KBM-7 (cell line): ENCODE measurements at places on chromosomes 1 and 21.
A peak's percentile ranks its signal among the peaks of the same experiment; 100 is the strongest.

GRCh38 chr1:96365076-96365475 lies 356.5 kb upstream of the PTBP2 start:
- no peak for DNase-seq

DNA sequence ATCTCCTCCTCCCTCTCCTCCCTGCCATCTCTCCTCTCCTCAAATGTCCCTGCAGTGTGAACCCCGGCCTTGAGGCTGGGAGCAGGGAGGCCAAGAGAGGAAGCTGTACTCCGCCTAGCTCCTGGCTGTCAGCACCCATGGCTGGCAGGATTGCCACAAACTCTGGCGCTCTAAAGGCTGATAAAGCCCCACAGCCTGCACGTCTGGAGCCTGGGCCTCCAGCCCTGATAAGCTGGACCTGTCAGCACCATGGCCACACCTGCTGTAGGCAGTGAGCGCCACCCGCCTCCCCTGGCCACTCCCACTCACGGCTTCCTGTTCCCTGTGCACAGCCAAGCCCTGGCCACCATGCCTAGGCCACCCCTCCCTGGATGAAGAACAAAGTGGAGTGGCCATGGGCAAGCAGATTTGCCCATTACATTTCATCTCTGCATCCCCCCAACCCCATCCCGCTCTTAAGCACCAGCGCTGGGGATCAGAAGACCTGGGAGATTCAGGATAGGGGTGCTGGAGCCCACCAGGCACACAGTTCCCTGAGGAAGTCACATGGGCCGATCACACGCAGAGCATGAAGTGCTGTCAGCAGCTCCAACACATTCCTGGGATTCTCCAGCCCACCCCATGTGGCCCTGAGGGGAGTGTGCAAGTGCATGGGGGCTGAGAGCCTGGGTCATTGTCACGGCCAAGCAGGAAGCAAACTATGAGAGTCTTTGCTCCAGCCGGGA lies 24.2 kb upstream of the NPPB start:
- no peak for DNase-seq

DNA sequence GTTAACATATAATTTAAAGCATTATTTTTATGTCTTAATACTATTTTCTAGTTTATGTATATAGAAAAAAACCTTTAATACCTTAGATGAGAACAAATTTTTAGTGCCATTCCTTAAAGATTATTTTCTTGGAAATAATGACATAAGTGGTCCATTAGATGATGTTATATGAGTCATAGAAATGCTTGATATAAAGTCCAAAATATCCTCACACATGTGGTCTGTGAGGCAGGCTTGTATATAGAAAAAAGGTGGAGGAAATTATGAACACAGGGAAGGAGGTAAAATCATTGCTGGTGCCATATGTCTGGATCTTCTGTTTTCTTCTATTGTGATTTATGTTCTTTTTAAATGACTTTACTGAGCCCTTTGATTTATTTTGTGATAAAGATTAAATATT lies 79.3 kb downstream of the MAP3K7CL start:
- DNase-seq: no peak

DNA sequence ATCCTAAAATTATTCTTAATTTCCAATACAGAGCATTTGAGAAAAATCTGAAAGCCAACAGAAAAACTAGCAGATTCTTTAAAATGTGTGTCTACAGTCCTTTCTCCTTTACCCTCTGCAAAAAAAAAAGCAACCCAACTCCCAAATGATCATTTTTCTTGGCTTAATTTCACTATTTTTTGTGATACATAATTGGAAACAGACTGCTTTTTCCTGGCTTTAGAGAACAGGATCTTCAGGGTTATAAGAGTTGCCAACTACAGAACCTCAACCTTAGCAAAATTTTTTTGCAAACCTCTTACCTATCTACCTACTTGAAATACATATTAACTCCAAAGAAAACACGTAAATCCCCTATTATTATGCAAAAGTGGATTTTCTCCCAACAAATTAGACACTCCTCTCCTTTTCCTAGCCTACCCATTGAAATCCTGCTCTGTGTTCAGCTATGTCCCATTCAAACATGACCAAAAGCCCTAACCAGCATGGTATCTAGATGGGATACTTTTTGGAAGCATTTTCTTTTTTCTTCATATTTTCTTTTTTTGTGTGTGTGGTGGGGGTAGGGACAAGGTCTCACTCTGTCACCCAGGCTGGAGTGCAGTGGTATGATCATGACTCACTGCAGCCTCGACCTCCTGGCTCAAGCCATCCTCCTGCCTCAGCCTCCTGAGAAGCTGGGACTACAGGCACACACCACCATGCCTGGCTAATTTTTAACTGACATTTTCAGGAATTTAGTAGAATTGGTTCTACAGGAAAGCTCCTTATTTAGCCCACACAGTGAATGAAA lies 9.0 kb downstream of the TGFBR3 start:
- DNase-seq: no peak

DNA sequence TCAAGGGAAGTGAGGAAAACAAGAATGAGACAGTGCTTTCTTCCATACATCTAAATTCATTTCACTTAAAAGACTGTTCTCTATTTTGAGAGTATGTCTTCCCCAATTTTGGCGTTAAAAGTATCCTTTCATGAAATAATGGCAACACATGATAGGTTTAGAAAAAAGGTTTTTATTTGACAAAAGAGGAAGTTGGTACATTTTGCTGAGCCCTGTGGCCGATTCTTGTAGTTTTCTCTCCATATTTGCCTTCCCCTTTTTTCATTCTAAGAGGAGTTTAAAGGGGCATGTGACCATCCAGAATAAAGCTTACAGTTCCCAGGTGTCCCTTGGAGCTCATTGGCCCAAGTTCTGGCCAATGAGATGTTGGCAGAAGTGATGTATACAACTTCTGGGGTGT lies 140.4 kb upstream of the KCNE2 start:
- DNase-seq: peak; percentile 73

GRCh38 chr1:192966073-192966472 lies 93.1 kb downstream of the UCHL5 start:
- DNase-seq: no peak

GRCh38 chr1:185487026-185487425 lies 170.0 kb upstream of the IVNS1ABP start:
- DNase-seq: no peak

- DNase-seq: no peak
Measured at GRCh38 chr1:73813716-73814115, 384.3 kb downstream of the LRRIQ3 start.

DNA sequence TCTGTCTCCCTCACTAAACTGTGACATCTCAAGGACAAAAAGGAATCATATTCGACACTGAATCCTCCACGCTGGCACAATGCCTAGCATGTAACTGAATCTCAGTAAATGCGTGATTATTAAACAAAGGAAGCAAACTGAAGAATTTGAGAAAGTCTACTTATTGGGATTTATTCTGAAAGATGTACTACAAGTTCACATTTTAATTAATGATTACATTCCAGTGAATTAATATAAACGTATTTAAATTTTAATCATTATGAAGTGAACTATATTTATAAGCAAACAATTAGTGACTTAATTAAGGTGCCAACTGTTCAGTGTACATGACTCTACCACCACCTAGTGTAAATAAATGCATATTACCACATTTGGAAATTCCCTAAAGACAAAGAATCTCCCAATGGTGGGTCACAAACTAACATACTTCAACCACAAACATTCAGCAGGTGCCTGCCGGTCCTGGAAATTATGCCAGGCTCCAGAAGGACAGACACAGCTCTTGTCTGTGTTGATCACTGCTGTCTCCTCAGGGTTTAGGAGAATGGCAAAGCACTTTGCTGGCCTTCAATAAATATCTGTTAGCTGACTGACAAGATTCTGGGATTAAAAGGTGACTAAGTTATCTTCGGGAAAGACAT lies 56.3 kb downstream of the SMYD3 start:
- DNase-seq: peak; percentile 49

DNA sequence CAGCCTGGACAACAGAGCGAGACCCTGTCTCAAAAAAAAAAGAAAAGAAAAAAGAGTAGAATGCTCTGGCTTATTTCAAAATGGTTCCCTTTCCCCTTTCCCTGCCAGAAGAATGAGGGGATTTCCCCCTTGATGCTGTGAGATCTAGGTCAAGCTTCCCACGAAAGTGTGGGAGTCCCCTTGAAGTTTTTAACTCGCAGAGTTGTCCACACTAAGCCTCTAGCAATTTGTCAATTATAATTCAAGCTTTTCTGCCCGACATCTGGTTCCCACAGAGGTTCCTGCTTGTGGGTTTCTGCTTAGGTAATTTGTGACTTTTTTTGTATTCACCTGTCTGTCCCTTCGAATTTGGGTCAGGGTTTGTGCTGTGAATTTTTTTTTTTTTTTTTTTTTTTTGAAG lies 62.8 kb downstream of the ZFYVE9 start:
- DNase-seq: no peak

GRCh38 chr1:115282807-115283208 lies 55.2 kb downstream of the NGF start:
- peak; percentile 2 for DNase-seq

DNA sequence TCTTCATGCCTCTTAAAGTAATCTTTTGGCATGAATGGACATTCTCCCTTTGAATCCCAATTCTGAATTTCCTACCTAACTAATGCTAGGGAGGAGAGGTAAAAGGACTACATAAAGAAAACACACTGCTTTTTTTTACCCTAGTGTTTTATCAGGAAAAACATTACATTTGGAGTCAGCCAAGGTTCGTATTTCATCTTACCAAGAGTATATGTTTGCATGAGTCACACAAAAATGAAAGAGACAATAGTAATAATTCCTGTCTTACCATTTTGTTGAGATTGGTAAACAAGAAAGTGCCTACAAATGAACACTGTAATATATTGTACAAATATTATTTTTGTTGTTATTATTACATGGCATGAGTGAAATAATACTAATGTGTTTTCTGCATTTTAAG lies 112.9 kb upstream of the WARS2 start:
- no peak for DNase-seq

- peak; percentile 88 for DNase-seq
Measured at GRCh38 chr1:84781946-84782771, 91.9 kb upstream of the SSX2IP start.
